ENCODE measurements at places on chromosomes 4 and X.

GRCh38 chr4:58456727-58457384, 1346.7 kb upstream of the IGFBP7 start:
- no peak for DNase-seq

GRCh38 chr4:138217567-138217966, 24.6 kb downstream of the SLC7A11 start:
- no peak for DNase-seq

DNA sequence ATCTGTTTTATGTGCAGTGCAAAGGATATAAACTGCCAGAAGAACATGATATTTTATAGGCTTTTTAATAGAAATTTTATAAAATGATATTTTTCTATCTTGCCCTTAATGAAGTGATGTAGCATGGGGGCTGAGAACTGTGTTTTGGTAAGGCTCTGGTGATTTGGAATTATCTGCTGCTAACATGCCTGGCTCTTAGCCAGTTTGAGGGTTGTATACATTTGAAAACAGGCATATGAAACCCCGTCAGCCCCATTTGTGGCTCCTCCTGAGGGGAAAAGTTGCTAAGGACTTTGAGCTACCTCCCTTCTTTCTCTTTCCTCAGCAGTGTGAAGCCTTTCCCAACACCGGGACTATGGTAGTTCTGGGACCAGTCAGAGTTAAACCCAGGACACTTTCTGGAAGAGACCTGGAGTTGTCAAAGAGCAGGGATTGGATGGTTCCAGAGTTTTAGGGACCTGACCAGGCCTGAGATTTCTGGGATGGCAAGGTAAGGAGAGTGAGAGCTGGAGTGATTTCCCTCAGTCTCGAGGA, 4.7 kb downstream of the SFRP2 start:
- DNase-seq = no peak

DNA sequence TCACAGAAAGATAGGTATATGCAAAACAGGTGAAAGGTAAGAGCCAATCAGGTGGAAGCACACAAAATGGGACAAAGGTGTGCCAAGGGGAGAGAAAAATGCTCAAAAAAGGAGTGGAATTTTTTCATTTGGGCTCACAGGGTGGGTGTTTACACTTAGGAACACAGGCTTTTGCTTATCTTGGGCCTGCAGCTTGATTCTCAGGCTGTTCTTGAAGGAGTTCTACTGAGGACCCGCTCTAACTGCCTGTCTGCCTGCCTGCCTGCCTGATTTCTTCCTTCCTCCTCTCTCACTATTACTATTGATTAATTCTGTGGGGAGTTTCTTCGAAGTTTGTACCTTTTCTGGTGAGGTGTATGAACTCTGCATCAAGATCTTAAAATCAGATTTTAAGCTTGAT, 120.3 kb upstream of the CTSO start:
- no peak for DNase-seq

GRCh38 chr4:27068151-27068867, 207.7 kb downstream of the STIM2 start:
- DNase-seq = no peak

DNA sequence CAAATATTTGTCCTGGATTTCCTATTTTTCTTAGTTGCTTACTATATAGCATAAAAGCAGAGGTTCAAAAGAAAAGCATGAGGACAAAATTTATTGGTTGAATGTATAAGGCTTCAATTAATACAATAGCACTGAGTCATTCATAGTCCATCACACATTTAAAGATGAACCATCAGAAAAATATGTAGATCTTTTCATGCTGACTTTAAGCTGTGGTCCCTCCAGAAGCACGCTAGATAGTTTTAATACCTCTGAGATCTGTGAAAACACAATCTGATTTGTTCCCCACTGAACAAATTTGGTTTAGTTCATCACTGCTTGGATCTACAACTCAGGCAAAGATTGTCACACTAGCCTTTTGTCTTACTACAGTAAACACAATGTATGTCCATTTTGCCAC, 377.2 kb upstream of the ANXA10 start:
- no peak for DNase-seq

DNA sequence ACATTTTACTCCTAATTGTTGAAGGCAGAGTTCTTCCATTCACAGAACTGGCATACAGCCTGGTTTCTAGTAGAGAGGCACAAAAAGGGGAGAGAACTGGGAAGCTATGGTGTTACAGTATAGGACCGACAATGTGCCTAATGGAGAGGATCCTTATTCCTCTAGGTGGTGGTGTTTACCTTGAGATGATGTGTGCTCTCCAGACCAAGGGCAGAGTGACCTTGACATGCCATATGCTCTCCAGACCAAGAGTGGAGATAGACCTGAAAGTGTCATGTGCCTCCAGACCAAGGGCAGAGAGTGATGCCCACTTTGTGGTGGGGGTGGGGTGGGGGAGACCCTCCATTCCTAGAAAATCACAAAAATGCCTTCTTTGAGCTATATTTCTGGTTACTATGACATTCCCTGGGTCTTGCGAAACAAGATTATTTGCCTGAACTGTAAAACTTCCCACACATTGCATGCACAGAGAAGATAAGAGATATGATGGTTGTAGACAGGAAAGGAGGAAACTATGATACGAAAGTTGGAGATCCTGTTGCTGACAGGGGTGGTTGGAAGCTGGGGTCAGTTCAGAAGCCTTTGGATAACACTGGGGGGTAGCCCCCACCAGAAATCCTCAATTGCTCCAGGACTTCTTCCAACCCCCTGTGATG, 119.7 kb downstream of the TEX13C start:
- DNase-seq = no peak

GRCh38 chr4:169133932-169134331, 123.9 kb upstream of the CBR4 start:
- DNase-seq = no peak

DNA sequence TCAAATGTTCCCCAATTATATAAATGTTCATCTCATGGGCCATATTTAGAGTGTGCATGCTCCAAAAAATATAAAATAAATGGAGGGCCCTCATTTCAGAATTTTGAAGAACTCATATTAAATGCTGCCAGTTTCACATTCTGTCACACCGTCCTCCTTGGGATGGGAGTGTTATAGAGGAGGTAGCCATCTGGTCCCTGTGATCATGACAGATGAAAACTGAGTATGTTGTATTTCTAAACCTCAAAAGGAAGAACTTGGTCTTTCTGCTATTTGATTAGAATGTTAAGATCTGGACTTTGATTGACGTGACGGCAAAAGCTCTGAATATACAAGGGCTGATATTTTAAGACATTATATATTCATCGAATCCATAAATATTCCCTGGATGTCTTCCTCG, 308.0 kb downstream of the RAPGEF2 start:
- DNase-seq = no peak

GRCh38 chr4:56683455-56683854, 2.4 kb upstream of the HOPX start:
- no peak for DNase-seq

DNA sequence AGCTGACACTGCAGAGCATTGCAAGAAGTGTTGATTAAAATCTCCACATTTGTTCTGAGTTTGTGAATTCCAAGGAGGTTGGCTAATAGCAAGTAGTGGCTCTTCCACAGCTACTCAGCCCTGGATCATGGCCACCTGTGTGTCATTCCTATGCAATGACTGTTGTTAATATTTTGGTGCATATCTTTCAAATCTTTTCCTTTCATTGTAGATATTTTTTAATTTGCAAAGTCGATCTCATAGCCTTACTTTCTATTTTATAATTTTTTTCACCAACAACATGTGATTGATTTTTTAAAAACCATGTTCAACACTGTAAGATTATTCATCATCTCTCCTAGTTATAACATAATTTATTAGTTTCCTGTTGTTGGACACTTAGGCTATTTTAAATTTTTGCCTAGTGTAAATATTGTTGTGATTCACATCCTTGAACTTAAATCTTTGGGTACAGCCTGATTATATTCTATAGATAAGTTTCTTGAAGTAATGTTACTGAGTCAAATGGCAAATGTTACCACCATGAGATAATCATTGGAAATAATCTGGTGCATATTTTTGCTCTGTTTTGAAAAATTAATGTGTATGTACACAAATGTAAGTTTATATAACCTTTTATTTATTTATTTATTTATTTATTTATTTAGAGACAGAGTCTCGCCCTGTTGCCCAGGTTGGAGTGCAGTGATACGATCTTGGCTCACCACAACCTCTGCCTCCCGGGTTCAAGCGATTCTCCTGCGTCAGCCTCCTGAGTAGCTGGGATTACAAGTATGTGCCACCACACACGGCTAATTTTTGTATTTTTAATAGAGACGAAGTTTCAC, 17.1 kb upstream of the ARHGAP10 start:
- DNase-seq = no peak

- DNase-seq = no peak
Measured at GRCh38 chr4:38717604-38718003, 53.6 kb downstream of the KLF3 start.

GRCh38 chr4:25927361-25928195, 13.6 kb downstream of the SMIM20 start:
- no peak for DNase-seq

DNA sequence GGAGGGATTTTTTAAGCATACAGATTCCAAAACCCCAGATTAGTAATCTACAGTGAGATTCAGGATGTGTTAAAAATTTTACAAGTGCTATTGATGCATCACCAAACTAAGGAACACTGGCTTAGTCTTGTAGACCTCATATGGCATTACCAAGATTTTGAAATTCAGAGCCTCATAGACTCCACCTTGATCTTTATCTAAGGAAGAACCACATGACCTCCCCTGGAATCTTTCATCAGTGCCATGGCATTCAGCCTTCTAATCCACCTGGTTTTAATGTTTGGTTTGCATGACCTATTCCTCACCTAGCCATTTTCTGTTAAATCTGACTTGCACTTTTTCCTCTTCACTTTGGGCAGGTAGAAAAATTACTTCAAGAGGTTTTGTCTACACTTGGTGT, 171.6 kb downstream of the NKX6-1 start:
- DNase-seq = no peak

GRCh38 chr4:87559090-87559837, 30.1 kb upstream of the SPARCL1 start:
- peak; percentile 33 for DNase-seq

GRCh38 chr4:139144161-139144859, 32.7 kb downstream of the ELF2 start:
- DNase-seq = no peak

- no peak for DNase-seq
Measured at GRCh38 chrX:100829730-100830129, 9.5 kb downstream of the CSTF2 start.

DNA sequence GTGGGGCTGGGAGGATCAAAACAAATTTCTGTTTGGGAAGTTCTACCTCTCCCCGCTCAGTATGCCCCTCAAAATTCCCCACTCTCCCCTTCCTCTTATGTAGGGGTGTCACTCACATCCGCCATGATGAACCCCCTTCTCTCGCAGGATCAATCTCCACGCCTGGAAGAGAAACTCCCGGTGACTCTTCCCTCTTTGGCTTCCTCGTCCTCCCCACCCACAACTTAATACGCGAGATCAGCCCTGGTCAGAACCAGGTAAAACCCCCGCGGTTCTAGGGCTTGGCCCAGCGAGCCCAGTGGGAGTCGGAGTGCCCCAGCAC, 427 bp downstream of the LAMTOR3 start:
- no peak for DNase-seq

DNA sequence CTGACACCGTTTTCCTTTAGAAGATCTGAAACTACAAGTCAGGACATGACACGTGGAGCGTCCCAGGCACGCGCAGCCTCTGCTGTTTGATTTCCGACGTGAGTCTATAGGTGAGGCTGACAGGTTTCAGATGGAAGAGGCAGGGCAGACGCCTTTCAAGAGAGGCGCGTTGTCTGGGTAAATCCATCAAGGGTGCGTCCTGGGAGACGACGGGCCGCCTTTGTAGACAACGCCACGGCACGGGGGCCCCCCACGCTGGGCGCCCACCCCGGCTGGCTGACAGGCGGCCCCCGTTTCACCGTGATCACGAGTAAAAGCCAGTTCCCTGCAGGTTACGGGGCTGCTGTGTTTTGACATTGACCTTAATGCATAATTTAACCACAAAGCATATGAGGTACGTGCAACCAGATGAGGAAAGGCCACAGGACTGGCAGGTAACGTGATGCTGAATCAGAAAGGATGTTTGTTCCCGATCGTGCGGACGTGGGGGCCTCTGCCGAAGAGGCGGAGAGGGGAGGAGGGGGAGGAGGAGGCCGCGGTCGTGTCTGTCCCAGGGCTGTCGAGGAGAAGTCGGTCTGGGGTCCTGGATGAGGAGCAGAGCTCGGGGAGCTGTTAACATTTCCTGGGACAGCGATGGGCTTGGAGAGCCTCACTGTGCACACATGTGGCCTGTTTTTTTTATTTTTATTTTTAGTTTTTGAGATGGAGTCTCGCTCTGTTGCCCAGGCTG, 51.1 kb upstream of the PPP2R3B start:
- DNase-seq = no peak

- DNase-seq = no peak
Measured at GRCh38 chrX:107979534-107979933, 2.6 kb downstream of the TEX13B start.

- no peak for DNase-seq
Measured at GRCh38 chr4:87391576-87392054, 627 bp upstream of the HSD17B11 start.

- no peak for DNase-seq
Measured at GRCh38 chrX:20980426-20980825, 393.8 kb upstream of the CNKSR2 start.

DNA sequence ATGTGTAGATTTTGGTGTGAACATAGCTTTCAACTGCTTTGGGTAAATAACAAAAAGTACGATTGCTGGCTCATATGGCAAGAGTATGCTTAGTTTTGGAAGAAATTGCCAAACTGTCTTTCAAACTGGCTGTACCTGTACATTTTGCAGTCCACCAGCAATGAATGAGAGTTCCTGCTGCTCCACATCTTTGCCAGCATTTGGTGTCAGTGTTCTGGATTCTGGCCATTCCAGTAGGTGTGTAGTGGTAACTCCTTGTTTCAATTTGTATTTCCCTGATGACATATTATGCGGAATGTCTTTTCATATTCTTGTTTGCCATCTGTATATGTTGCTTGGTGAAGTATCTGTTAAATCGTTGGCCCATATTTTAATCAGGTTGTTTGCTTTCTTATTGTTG, 20.6 kb upstream of the ALB start:
- no peak for DNase-seq

GRCh38 chrX:153934148-153934761, 582 bp downstream of the NAA10 start:
- DNase-seq = no peak

GRCh38 chr4:179747218-179747910, 2305.1 kb upstream of the AGA start:
- no peak for DNase-seq

- DNase-seq = no peak
Measured at GRCh38 chr4:84879651-84880200, 86.8 kb downstream of the WDFY3 start.

- DNase-seq = no peak
Measured at GRCh38 chrX:56564164-56564885, 898 bp downstream of the UBQLN2 start.

- no peak for DNase-seq
Measured at GRCh38 chr4:43274376-43274775, 381.9 kb downstream of the GRXCR1 start.

- DNase-seq = no peak
Measured at GRCh38 chr4:8587469-8588195, 4.9 kb upstream of the CPZ start.

GRCh38 chr4:39021631-39022030, 10.6 kb downstream of the TMEM156 start:
- DNase-seq = no peak
